Cardiac septum (tissue), 1 donor: ENCODE measurements at places on chromosomes 7 and 10. TPM values are rescaled to one million over a fixed set of nuclear protein-coding genes. Genes with fewer than 3 reads are reported as not detected.
A peak's percentile ranks its signal among the peaks of the same experiment; 100 is the strongest.

- no peak for DNase-seq
Measured at GRCh38 chr7:44212018-44212417, 11.2 kb downstream of the YKT6 start.

GRCh38 chr10:93478873-93479272, 3.3 kb downstream of the MYOF start:
- DNase-seq, result no peak

- DNase-seq, result no peak
Measured at GRCh38 chr7:106619213-106619612, 41.7 kb downstream of the CCDC71L start.

DNA sequence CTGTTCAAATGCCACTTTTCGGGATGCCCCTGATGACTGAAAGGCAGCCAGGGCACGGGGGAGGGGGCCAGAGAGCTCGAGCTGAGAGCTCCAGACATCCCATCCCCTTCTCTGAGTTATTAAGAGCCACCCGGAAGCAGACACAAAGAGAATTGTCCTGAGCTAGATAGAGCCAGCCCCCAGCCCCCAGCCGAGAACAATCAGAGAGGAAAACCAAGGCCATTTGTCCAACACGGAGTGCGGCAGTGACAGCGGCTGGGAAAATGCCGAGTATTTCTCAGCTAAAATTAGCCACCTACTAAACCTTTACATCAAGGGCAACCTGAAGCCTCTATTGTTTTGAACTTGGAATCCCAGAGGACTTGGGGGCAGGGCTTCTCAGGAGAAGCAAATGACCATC, 51.0 kb downstream of the UNC5B start:
- DNase-seq, result no peak

VPS26A gene
- 31.7 TPM for total RNA-seq

- peak; percentile 74 for DNase-seq
Measured at GRCh38 chr7:159143780-159144757, 598 bp downstream of the VIPR2 start.

BLNK gene
- total RNA-seq, result 0.86 TPM
